ENCODE measurements at places on chromosomes 11 and 22.
A peak's percentile ranks its signal among the peaks of the same experiment; 100 is the strongest.

DNA sequence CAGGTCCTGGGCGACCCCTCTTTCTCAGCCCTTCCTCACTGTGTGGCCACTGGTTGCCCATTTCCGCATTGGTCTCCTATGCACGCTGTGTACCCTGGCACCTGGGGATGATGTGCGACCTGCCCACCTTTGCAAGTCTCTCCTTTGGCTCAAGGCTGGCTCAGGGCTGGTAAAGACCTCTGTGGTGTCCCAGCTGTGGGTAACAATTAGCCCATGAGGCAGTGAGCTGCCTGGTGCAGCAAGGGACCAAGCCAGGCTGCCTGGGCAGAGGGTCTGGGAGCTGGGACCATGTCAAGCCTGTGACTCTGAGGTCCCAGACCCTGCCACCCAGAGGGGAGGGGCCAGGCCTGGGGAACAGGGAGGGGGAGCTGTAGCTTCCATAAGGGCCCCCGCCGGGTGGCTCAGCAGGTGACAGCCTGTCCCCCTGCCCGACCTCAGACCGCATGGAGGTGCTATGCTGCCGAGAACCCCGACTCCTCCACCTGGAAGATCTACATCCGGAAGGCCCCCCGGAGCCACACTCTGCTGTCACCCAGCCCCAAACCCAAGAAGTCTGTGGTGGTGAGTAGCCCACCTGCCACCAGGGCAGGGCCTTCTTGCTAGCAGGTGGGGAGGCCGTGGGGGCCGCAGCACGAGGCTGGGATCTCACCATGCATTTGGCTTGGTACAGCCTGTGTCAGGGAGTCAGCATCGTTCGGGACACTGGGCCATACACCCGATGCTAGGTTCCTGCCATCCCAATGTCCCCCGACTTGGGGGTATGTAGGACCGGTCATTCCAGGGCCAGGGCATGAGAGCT is 112.5 kb downstream of the KCNQ1OT1 start:
- DNase-seq, result no peak

GRCh38 chr22:19852177-19852781 is 2.4 kb downstream of the GNB1L start:
- DNase-seq, result no peak

DNA sequence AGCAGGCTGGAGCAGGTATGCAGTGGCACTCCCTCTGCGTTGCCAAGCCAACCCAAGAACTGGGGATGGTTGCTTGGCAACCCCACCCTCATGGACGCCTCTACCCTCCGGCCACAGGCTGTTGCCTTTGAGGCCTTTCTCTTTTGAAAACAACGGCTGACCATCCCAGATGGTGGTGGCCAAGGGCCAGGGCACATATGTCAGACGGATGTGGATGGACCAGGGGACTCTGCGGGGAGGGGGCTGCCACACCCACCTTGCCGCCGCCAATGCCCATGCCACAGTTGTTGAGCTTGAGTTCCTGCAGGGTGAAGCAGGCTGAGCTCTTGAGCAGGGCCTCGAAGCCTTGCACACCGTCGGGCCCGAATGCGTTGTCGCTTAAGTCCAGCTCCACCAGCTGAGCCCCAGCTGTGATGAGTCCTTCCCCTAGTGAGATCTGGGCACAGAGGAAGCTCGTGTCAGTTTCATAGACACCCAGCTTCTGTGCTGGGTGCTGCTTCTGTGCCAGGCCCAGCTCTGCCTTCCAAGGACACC is 21.5 kb downstream of the RANGAP1 start:
- no peak for DNase-seq

- DNase-seq, result no peak
These were observed 858 bp upstream of the APOBEC3A start for GRCh38 chr22:38956551-38956950.

- peak; percentile 63 for DNase-seq
These were observed 8.1 kb downstream of the BCL9L start for GRCh38 chr11:118917481-118918127.

DNA sequence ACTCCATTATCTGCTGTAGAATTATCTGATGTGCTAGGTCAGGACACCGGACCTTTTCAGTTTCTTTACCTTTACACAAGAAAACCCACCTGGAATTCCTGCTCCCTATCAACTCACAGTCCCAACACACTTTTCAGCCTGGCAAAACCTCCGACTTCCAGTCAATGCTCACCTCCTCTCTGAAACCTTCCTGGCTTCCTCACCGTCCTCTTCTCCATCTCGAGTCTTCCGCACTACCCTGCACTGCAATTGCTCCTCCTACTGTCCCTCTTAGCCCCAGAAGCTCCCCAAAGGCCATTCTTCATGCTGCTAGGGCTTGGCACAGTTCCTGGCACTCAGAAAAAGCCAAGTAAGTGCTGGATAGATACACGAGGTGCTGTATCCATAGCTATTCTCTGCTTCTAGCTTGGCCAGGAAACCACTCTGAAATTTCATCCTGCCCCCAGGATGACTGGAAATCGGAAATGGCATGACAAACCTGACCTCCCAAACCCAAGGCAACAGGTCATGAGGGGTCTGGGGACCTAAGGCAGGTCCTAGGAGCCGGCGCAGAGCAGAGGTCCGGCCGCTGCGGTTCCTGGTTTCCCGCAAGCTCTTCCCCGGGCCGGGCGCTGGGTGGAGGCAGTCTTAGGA is 702 bp downstream of the SYN3 start:
- DNase-seq, result no peak

DNA sequence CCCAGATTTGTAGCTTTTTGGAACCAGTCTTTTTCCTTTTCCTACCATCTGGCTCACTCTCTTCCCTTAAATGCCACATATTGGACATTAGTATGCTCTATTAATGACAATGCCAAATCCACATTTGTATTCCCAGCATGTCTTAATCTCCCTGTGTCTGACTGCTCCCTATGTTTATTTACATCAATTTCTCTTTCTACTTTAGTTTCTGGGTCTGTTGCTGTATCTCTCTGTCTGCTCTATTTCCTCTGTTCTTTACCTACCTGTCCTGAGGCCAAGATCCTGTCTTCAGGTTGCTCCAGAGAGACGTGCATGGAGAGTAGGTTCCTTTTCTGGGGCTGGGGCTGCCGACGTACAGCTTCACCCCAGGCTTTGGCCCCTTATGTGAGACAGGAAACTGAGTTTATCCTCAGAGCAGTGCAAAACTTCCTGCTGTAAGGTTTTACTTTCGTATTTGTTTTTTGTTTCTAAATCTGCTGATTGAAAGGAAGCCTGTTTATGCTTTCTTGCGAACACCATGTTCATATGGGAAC is 25.6 kb downstream of the OR2AG2 start:
- DNase-seq, result peak; percentile 84

GRCh38 chr11:24543771-24544170 is 46.9 kb downstream of the LUZP2 start:
- no peak for DNase-seq

GRCh38 chr22:40121461-40121860 is 56.3 kb upstream of the TNRC6B start:
- DNase-seq, result no peak

DNA sequence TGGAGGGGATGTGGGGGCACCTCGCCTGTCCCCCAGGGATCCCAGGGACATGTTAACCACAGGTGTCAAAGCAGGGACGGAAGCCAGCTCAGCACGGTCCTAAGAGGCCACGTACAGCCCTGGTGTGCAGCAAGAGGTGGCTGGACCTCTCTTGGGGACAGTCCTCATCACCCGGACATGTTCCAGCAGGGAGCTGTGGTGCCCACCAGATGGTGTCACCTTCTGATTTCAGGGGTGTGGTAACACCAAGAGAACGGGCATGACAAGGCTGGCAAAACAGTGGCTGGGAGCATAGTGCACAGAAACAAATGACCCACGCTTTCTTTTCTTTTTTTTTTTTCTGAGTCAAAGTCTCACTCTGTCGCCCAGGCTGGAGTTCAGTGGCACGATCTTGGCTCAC is 25.6 kb upstream of the COMT start:
- no peak for DNase-seq

DNA sequence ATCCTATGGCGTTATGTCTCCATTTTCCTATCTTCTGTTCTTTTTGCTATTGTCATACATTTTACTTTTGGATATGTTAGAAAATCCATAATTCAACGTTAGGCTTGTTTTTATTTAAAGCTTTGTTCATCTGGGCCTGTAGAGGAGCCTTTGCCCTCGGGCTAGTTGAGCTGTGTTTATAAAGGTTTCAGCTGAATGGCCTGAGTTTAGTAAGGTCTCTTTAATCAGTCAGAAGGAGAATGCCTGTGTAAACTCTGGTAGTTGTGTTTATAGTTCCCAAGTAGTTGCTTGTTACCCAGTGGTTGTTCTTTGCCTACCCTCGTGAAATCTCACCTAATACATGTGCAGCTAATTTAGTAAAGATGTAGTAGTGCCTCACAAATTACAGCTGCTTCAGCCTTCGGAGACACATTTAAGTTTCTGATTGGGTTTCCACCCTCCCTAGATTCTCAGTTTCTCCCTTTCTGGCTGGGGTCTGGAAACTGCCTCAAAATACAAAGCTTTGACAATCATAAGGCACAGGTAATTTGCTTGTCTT is 33.1 kb downstream of the MTMR3 start:
- DNase-seq, result no peak

DNA sequence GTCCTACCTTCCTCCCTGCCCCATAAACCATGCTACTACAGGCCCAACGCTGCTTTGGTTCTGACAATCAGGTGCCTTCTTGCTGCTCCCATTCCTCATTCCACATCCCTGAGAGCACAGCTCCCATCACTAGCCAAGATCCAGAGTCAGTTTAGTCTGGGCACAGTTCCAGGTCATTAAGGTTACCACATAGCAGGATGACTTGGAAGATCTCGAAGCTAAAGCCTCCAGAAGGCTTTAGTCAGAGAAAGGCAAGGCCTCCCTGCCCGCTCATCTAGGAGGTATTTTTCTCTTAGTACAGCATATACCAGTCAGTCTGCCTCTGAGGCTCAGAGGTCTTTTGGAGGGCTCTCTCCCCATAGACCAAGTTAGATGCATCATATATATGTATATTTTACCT is 30.3 kb downstream of the TRIM66 start:
- DNase-seq, result no peak

DNA sequence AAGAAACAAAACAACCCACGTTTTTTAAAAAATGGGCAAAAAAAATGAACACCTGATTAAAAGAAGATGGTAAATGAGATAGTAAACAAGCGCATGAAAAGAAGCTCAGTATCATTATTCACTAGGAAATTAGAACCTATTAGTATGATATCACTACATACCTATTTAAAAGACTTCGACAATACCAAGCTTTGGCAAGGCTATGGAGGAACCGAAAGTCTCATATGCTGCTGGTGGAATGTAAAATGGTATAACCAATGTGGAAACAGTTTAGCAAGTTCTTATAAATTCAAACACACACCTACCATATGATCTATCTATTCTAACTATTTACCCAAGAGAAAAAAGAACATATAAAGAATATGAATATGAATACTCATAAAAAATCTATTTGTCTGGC is 143.8 kb downstream of the APOL5 start:
- no peak for DNase-seq

DNA sequence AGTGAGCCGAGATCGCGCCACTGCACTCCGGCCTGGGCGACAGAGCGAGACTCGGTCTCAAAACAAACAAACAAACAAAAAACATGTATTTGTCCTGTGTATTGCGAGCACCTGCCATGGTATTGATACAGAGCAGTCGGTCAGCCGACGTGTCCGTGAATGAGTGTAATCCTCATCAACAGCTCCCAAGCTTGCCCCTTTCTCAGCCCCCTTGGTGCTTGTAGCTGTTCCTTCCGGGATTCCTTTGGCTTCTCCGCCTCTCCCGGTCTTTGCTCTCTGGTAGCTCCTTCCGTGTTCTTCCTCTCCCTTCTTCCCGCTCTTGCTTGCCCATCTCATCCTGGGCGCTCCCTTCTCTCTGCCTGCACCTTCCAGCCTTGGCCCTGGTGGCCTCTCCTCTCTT is 10.9 kb downstream of the ZNF74 start:
- DNase-seq, result no peak

DNA sequence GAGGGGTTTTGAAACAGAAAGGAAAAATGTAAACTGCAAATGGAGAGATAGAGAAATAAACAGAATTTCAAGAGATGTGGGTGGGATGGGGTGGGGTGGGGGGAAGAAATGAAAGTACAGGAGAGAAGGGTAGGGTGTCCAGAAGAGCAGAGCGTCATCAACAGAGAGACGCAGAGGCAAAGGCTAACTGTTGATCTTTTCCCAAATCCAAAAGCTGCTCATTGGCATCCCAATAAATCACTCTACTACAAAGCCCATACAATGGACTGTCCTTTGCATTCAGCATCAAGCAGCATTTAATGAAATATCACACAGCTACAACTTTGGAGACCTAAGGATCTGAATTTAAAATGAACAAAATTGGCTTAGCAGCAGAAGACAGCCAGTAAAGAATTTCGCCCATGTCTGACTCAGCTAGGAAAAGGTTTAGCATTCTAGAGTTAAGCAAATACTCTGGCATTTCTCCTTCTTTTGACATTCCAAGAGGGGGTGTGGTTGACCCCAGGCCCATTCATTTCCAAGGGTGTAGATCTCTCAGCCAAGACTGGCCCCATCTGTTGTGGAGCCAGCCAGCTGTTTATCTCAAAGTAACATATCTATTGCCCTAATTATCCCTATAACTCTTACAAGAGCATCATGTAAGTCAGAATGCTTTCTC is 1.5 kb downstream of the RAB30 start:
- DNase-seq, result no peak

DNA sequence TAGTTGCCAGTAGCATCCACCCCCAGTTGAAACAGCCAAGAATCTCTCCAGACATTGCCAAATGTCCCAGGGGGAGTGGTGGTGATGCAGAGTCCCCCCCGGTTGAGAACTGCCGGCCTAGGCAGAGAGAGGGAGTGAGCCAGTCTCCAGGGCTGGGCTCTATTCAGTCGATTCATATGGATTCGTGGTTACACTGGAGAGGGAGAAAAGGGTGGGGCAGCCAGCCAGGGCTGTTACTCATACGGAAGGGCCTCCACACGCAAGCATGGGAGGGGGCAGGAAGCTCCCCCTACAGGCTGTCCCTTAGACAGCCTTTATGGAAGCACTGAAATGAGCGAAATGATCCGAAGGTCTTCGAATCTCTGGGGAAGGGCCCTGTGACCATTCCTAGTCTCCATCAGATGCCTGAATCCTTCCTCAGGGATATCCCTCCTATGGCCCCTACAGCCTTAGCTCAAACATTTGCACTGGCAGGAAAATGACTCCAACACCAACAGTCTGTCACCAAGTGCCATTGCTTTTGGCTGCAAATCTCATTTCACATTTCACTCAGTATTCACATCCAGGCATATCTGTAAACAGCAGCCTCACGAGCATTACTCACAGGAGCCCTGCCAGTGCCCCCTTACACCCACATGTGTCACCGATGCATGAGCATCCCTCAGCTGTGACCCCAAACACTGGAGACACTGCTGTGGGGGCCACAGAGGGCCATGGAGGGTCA is 18.4 kb upstream of the TLCD5 start:
- DNase-seq, result no peak

- DNase-seq, result no peak
These were observed 112.6 kb downstream of the LUZP2 start for GRCh38 chr11:24609192-24610119.

Data from CD4-positive, alpha-beta T cell treated with Interferon alpha-2 for 1 hour (primary cell).